ENCODE measurements at places on chromosomes 11 and 22. TPM values are rescaled to one million over a fixed set of nuclear protein-coding genes. Genes with fewer than 3 reads are reported as not detected.
A peak's percentile ranks its signal among the peaks of the same experiment; 100 is the strongest.

- DNase-seq: no peak
- H3K4me1 ChIP-seq: no peaks in the 10 kb centered on the region
- peaks cover 16% of the 10 kb centered on the region for H3K36me3 ChIP-seq
- no peak overlapping the region for H3K27ac ChIP-seq
These were observed 19.8 kb upstream of the PPP2R1B start for GRCh38 chr11:111785886-111786412.

DNA sequence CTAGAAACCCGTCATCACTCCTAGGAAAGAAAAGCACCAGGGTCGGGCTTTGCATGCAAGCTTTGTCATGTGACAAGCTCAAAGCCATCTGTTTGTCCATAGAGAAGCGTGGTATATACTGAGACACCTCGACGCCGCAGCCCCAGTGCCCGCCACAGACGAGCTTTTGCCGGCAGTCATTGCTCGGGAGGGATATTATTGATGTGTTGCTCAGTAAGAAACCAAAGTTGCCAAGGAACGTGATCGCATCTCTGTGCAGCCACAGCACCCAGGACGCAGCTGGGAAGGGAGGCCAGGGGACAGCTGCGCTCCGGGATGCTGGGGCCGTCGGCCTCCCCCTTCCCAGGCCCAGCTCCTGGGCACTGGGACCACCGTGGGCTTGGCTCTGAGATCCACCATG lies 89.5 kb upstream of the KCNQ1OT1 start:
- H3K4me3 ChIP-seq: no peak overlapping the region
- H3K36me3 ChIP-seq: no peaks in the 10 kb centered on the region
- no peak overlapping the region for H3K27ac ChIP-seq
- no peaks in the 10 kb centered on the region for H3K4me1 ChIP-seq

- no peaks in the 10 kb centered on the region for H3K27me3 ChIP-seq
- no peak overlapping the region for H3K27ac ChIP-seq
- no peaks in the 10 kb centered on the region for H3K4me1 ChIP-seq
- no peak for DNase-seq
These were observed 1310.3 kb downstream of the BRD1 start for GRCh38 chr22:48517039-48518030.

GRCh38 chr11:93524858-93525257 lies 18.3 kb downstream of the SMCO4 start:
- DNase-seq: no peak
- H3K36me3 ChIP-seq: no peaks in the 10 kb centered on the region
- no peaks in the 10 kb centered on the region for H3K27me3 ChIP-seq
- H3K4me1 ChIP-seq: no peaks in the 10 kb centered on the region
- H3K4me3 ChIP-seq: no peak overlapping the region

GRCh38 chr11:84830372-84830771 lies 796.8 kb downstream of the DLG2 start:
- H3K27me3 ChIP-seq: no peaks in the 10 kb centered on the region
- no peaks in the 10 kb centered on the region for H3K4me1 ChIP-seq
- no peak for DNase-seq
- H3K4me3 ChIP-seq: no peak overlapping the region

DNA sequence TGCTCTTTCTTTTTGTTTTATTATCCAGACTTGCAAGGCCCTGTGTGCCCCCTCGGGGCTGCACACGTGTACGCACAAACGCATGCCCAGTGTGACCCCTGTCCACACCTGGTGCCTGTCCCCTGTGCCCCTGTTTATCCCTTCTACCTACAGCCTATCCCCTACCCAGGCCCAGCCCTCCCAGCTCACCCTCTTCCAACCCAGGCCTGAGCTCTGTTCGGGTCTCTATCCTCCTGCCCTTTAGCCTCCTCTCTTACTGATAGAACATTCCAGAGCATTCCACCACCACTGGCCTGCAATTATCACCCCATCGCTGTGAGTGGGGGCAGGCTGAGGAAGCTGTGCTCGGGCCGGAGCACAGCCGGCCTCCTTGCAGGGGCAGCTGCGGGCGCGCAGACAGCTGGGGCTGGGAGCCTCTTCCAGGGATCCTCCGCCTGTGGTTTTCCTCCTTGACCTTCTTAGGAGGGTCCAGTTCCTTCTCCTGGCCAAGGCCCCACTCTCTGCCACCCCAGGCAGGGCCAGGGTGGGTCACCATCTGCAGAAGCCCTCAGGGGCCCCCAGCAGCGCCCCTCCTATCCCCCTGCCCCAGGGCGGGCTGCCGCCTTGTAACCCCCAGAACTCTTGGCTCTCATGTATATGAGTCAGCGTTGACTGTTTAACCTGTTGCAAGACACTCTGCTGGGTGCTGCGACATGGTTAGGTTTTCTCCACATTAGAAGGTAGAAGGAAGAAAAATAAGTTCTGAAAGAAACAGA lies 41.8 kb upstream of the KCNQ1OT1 start:
- DNase-seq: no peak
- no peak overlapping the region for H3K27ac ChIP-seq
- no peaks in the 10 kb centered on the region for H3K27me3 ChIP-seq
- no peak overlapping the region for H3K4me3 ChIP-seq

- peak; percentile 28 for DNase-seq
- H3K4me3 ChIP-seq: no peak overlapping the region
- no peaks in the 10 kb centered on the region for H3K36me3 ChIP-seq
- H3K27ac ChIP-seq: no peak overlapping the region
- no peaks in the 10 kb centered on the region for H3K4me1 ChIP-seq
- no peaks in the 10 kb centered on the region for H3K27me3 ChIP-seq
These were observed 158.8 kb upstream of the NAV2 start for GRCh38 chr11:19553683-19554333.

- peaks cover 10% of the 10 kb centered on the region for H3K36me3 ChIP-seq
- H3K4me3 ChIP-seq: no peak overlapping the region
- H3K27ac ChIP-seq: no peak overlapping the region
- no peak for DNase-seq
These were observed 7.4 kb downstream of the APOBEC3D start for GRCh38 chr22:39028281-39028680.

- H3K27me3 ChIP-seq: no peaks in the 10 kb centered on the region
- no peak overlapping the region for H3K4me3 ChIP-seq
- H3K36me3 ChIP-seq: no peaks in the 10 kb centered on the region
- DNase-seq: no peak
- no peak overlapping the region for H3K27ac ChIP-seq
These were observed 243.7 kb upstream of the TBCEL start for GRCh38 chr11:120780239-120780638.

Gene SCUBE2
- total RNA-seq: not detected

Gene KDM4E
- total RNA-seq: not detected

Gene CRACR2B
- 1.2 TPM for total RNA-seq

Gene TBX10
- total RNA-seq: not detected

Gene ASCL2
- 0.20 TPM for total RNA-seq

Gene OR4A16
- total RNA-seq: not detected
